ENCODE measurements at places on chromosomes 11 and 22.

DNA sequence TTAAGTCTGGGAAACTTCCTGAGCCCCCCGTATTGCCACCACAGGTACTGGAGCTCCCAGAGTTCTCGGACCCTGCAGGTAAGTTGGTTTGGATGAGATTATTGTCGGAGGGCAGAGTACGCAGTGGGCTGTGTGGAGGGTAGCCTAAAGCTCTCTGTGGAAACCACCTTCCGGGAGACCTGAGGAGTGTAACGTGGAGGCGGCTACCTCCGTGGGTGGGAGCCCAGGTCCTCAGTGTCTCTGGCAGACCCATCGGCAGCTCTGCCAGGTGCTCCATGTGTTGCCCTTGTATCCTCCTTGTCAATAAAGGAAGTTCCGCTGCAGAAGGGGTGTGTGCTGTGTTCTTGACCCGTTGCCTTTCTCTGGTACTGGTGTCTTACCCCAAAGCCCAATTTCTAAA is 61.4 kb downstream of the SYT13 start:
- DNase-seq: no peak

DNA sequence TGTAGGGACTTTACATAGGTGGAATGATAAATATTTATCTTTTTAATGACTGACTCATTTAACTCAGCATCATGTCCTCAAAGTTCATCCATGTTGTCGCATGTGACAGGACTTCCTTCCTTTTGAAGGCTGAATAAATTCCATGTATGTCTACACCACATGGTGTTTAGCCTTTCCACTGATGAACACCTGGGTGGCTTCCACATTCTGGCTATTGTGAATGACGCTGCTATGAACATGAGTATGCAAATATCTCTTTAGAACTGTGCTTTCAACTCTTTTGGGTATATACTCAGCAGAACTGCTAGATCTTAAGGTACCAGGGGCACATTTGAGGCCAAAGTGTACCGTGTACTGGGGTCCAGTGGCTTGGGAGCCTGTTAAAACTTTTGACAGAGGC is 24.1 kb downstream of the LARGE1 start:
- no peak for DNase-seq

- DNase-seq: no peak
Observed at GRCh38 chr11:116840224-116840745, 2.9 kb upstream of the APOA1 start.

GRCh38 chr11:77213029-77213579 is 85.1 kb downstream of the MYO7A start:
- no peak for DNase-seq

DNA sequence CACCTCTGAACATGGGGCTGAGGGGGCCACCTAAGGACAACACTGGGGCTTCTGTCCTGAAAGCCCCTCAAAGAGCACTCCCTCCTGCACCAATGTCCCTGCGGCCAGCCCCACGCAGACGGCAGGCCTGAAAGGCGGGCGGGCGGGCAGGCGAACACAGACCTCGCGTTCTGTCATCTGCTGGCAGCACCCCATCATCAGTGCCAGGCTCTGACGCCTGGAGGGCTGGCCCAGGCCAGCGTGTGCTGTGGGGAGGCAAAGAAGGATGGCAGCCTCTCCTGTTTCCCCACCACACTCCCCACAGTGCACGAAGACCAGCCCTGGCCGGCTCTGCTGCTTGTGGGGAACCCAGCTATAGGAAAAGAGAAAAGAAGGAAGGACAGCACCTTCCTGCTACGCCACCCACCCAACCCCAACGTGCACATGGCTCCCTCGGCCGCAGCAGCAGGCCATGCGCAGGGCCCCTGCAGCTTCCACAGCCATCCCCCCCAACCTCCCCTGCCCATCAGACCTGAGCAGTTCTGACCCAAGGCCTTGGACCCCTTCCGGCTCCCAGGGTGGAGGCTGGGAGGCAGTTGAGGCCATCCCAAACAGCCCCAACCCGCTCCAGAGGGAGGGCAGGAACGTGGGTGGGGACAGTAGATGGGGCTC is 3.5 kb downstream of the SBF1 start:
- DNase-seq: peak; percentile 28

DNA sequence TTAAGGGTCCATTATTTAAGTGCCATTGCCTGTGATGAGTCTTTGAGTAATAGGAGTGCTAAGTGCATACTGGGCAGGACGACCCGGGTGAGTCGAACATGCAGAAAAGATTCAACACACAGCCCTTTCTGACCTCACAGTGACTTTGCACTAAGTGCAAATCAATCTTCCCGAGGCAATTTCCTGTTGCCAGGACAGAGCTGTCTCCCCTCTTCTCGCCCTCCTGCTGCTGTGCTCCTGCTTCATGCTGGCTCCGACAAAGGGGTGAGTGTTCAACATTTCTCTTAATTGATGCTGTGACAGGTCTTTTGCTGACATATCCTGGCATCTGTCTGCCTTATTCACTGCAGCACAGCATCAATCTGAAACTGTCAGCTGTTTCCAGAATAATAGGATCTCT is 42.0 kb downstream of the MCHR1 start:
- no peak for DNase-seq

GRCh38 chr11:109845437-109845836 is 247.8 kb upstream of the ZC3H12C start:
- DNase-seq: no peak

- DNase-seq: no peak
Observed at GRCh38 chr11:57514538-57515331, 767 bp downstream of the SLC43A1 start.

- DNase-seq: no peak
Observed at GRCh38 chr11:58945663-58946062, 6.4 kb downstream of the GLYATL1 start.

DNA sequence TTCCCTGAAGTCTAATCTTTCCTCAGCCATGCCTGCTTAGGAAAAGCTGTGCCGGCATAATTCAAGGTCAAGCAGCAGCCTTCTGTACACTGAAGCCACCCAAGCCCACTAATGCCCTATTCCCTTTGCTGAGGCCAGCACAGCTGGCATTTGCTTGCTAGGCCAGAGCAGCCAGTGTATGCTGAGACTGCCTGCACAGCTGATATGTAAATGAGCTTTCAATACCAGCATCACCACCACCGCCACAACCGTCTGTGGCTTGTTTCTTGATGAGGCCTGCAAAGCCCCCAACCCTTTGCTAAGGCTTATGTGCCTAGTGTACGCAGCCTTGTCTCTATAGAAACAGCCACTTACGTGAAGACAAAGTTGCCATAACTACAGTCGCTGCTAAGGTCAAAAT is 56.3 kb upstream of the TNRC6B start:
- DNase-seq: no peak

DNA sequence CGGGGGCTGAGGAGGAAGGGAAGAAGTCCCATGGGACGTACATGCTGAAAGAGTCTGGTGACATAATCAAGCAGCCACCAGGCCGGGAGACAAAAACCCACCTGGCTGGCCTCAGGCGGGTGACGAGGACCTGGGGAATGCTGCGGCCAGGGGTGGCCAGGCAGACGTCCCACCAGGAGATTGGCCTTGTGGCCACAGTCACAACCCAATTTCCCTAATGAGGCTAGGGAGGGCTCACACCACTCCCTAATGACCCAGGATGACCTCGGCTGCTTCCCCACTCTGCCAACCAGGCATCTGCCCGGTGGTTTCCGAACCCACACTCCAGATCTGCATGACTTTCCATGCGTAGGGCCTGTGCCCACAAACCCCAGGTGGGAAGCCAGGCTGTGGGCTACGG is 66.9 kb downstream of the SCUBE1 start:
- DNase-seq: no peak

- no peak for DNase-seq
Observed at GRCh38 chr22:30023099-30023660, 57.1 kb upstream of the HORMAD2 start.

DNA sequence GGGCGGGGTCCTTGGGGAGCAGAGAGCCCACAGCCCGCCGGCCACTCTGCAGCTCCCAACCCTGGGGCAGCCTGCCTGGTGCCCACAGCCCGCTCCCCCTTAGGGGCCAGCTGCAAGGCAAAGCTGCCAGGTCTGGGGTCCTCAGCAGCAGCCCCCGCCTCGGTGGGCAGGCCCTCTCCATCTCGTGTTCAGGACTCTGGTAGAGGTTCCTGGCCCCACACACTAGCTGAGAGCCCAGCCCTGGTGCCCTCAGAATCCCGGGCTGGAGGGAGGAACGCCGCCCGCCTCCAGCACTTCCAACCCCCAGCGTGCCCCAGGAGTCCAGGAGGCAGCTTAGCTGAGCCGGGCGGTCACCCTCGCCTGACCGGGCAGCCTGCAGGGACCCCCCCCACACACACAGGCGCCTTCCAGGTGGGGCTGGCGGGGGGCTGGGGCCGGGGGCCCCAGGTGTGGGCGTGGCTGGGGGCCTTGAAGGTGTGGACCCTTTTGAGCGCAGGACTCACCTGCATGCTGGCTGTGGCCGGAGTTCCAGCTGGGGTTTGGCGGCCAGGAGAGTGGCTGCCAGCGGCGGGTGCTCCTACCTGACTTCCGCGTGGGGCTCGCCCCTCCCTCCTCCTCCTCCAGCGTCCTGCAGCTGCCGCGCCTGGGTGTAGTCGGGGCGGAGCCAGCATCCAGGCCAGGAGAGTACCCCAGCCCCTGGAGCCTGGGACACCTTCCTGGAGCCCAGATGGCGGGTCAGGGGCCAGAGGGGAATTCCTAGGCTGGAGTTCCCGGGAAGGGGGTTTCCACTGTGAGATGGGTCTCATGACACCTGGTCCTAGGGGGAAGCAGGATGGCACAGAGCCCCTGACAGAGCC is at the start of gene ANO9:
Gene ANO9, minus strand, starts transcription at position 594 of the 857 bp plus-strand sequence. Its CDS starts 85 bp downstream, at position 509.
- no peak for DNase-seq

- no peak for DNase-seq
Observed at GRCh38 chr22:23552573-23552972, 27.5 kb downstream of the IGLL1 start.

- DNase-seq: no peak
Observed at GRCh38 chr22:37266581-37267134, 15.7 kb upstream of the CYTH4 start.

GRCh38 chr11:74468936-74469335 is 1.6 kb upstream of the KCNE3 start:
- no peak for DNase-seq

DNA sequence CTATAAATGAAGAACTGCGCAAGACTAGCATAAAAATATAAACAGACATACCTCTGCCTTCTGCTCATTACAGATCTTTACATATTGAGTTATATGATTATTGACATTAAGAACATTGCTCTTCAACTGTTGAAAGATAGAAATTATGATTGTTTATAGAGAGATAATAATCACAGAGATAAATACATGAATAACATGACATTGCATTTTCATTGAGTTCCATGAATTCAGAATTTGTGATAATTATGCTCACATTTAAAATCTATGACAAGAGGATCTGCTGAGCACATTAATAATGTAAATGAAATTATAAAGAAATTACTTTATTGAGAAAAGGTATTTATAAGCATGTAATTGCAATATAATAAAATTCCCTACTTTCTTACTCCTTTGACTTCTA is 24.8 kb downstream of the KIF18A start:
- no peak for DNase-seq

Measured in C1 segment of cervical spinal cord (tissue), 14 donors.